Stomach (tissue), 19 donors: ENCODE measurements at places on chromosomes 7 and 10.

- no peak for DNase-seq
These were observed 32.0 kb upstream of the NRG3 start for GRCh38 chr10:81843042-81843441.

GRCh38 chr7:70303780-70304179 lies 705.5 kb downstream of the AUTS2 start:
- no peak for DNase-seq

DNA sequence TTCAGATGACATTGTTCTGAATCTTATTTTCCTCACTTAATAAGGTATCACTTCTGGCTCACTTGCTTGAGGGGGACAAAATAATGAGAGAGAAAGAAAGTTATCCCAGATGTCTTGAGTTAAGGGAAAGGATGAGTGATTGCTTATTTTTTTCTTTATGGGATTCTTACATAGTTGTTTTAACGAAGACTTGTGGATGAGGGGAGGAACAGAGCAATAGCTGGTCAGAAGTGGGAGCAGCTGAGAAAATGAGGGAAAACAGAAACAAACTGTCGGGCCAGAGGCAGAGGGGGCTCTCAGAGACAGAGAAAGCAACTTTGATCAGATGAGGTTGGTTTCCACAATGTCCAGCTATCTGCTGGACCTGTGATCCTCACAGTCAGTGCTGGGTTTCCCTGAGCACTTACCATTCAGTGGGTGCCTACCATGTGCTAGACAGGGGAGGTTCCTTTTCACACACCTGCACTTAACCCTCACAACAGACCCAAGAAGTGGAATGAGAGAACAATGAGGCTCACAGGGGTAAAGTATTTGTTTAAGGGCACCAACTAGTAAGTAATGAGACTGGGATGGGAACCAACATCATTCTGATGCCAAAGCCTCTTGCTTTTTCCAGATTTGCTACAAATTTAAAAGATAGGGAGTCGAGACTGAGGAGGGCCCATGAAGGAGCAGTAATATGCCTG lies 64.2 kb downstream of the BICC1 start:
- no peak for DNase-seq

DNA sequence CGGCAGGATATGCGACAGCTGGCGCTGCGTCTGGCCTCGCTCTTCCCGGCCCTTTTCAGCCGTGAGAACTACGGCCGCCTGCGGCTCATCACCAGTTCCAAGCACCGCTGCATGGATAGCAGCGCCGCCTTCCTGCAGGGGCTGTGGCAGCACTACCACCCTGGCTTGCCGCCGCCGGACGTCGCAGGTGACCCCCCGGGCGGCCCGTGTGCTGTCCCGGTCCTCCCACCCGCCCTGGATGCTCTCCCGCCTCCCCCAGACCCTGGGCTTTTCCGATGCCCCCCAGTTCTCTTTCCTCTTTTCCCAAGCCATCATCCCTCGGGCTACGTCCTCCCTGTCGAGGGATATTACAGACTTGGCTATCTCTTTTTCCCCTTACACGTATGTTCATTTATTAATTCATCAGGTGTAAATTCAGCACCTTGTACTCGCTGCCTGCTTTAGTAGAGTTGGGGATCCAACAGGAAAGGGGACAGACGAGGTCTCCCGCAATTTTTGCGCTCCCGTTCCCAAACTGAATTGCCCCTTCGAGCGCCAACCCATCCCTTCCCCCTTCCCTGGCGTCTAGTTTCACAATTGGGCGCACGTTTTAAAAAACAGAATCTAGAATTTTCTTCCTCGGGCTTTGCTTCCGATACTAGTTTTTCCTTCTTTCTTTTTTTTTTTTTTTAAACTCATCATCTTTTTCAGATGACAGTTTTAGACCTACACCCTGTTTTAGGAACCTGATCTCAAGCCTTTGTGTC lies 846 bp downstream of the MINPP1 start:
- peak; percentile 62 for DNase-seq

- no peak for DNase-seq
These were observed 121.3 kb downstream of the MPP7 start for GRCh38 chr10:28181478-28182096.

GRCh38 chr10:69869291-69869961 lies 67.7 kb downstream of the COL13A1 start:
- no peak for DNase-seq

GRCh38 chr7:96188174-96188581 lies 133.7 kb downstream of the SLC25A13 start:
- DNase-seq, result no peak

- no peak for DNase-seq
These were observed 6.9 kb downstream of the CYCS start for GRCh38 chr7:25118048-25118753.

- no peak for DNase-seq
These were observed 6.5 kb downstream of the LBX1 start for GRCh38 chr10:101222683-101223273.

- no peak for DNase-seq
These were observed 143.0 kb upstream of the TCF7L2 start for GRCh38 chr10:112807013-112807412.

DNA sequence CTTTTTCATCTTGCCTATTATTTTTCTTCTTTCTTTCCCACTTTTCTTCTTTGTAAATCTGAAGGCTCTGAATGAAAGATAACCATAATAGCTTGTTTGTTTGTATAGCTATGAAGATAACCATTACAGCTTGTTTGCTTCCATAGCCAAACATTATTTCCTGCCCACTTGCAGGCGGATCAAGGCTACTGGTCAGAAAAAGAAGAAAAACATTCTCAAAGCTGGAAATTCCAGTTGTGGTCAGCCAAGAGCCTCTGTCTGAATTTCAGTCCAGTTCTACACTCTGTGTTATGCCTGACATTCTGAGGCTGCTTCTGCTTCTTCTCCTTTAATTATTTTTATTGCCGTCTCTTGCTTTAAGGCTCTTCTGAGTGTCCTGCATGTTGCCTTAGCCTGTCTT lies 48.9 kb downstream of the TMEM178B start:
- no peak for DNase-seq

DNA sequence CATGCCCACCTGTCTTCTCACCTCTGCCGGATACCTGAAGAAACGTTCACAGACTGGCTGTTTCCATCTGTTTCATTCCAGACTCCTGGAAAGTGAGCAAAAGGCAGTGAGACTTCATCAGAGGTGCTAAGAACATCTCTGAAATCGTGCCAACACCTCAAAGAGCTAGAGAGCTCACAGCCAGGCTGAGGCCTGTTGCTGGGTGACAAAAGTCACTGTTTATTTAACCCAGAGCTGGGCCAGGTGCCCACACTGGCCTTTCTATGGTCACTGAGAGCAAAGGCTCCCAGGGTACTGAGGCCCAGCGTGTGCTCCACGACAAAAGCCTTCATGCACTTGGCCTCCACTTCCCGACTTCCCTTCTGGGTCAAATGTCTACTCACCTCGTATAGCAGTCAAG lies 3.7 kb upstream of the NANOS1 start:
- peak; percentile 76 for DNase-seq

- DNase-seq, result peak; percentile 42
These were observed 170.6 kb downstream of the PRKG1 start for GRCh38 chr10:51244748-51245490.

GRCh38 chr10:79378647-79379511 lies 31.6 kb downstream of the PPIF start:
- DNase-seq, result peak; percentile 20

DNA sequence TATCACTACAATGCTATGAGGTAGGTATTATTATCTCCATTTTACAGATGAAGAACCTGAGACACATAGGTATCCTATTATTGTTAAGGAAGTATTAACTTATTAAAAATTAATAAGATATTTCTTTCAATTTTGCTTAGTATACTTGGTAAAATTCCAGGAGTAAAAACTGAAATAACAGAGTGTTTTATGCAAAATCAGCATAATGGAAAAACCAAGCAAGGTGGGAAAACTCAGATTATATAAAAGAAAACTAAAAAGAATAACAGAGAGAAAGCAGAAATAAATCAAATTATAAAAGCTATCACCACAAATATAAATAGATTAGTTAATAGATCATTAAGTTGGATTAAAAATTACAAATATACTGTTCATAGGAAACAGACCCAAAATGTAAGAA lies 82.0 kb downstream of the CPXM2 start:
- no peak for DNase-seq

DNA sequence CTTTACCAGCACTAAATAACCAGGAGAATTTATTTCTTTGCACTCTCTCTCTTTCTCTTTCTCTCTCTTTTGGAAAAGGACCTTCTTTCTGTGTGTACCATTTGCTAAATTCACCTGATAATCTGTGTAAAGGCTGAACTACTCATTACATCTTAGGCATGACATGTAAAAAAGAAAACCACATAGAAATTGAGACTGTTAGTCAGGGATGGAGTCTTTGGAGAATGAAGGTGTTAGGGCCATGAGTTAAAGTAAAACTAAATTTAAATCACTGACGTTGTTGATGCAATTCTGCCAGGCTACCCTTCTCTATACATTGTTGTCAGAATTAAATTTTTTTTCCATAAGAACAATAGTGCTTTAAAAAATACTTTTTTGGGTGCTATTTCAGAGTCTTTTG lies 263.3 kb downstream of the PTEN start:
- DNase-seq, result no peak

DNA sequence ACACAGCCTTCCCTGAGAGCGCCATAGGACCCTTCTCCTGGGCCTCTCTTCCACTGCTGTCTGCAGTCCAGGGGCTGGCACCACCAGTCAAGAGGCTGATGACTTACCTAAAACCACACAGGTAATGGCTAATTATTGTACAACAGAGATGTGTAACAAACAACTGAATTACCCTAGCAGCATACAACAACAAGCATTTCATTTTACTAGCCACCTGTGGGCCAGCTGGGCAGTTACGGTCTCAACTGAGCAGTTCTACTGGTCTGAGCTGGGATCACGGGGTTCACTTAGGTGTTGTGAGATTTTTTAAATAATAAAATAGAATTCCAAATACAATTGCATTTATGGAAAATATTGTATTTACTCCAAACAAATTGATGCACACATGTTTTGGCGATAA lies 431.9 kb downstream of the TNS3 start:
- DNase-seq, result no peak

DNA sequence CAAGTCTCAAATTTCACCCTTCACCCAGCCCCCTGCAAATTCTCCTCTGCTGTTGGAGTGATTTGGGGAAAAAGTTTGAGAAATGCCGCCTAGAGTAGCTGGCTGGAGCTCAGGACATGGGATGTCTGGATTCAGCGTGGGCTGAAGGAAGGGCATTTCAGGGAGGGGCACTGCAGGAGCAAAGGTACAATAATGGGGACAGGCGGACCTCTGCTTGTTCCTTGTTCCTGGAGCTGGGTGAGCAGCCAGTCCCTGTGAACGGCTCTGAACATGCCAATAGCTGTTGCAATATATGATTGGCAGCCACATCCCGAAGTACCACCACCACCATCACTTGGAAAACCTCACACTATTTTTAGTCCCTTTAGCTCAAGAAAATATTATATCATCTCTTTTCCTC lies 23.4 kb downstream of the ADRA2A start:
- DNase-seq, result no peak

DNA sequence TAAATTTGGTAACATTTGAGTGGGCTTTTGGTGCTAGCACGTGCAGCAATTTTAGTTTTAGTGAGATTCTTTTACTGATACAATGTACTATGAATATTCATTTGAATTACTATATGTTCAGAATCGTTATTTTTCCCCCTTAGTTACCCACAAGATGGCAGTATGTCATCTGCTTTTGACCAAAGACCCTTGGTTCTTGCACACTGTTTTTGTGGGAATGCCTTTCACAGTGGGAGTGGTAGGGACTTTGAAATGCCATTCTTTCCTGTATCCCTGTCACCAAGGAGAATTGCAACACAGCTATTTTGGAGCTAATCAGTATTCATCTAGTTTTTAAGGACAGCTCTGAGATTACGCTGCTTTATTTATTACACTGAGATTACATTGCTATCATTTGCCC lies 40.6 kb downstream of the SEC23IP start:
- no peak for DNase-seq

DNA sequence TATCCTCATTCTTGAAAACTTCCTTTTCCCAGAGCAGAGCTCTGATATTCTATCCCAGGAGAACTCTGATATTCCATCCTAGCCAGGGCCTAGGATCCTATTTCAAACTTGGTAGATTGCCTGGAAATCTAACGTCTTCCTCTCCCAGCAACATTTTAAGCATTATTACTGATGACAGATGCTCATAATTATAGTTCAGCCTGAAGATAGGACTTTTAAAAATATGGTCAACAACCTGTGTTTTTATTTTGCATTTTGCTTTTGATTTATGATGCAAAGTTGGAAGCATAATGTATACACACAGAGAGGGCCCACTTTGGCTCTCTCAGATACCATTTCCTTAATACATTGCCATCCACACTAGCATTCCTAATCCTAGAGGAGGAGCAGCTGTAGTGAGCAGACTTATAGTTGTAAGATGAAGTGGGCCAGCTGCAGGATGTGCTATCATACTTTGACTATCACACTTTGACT lies 457.4 kb upstream of the TPK1 start:
- DNase-seq, result peak; percentile 50

- DNase-seq, result no peak
These were observed 120.3 kb downstream of the NPY start for GRCh38 chr7:24404315-24404714.

GRCh38 chr10:62653254-62653653 lies 151.3 kb upstream of the ADO start:
- no peak for DNase-seq

- no peak for DNase-seq
These were observed 8.8 kb downstream of the GATA3 start for GRCh38 chr10:8063128-8063908.

- DNase-seq, result no peak
These were observed 752 bp upstream of the CAMK2G start for GRCh38 chr10:73875139-73875475.

DNA sequence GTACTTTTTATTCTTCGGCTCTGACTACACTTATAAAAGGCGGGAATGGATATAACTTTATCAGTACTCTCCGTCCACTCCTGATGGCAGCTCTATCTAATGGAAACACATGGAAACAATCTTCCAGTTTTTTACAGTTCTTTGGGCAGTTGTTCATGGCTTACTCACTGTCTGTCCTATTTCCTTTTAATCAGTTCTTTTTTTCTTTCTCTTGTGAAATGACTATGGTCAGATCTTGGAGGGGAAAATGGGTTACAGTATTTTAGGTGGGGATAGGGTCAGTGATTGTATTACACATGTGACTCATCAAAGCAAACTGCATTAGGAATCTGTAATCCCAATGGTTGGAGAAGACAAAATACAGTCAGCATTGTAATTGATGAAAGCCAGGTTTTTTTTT lies 112.4 kb downstream of the BICC1 start:
- DNase-seq, result no peak

GRCh38 chr10:33037726-33038125 lies 79.7 kb upstream of the ITGB1 start:
- no peak for DNase-seq

GRCh38 chr7:130272381-130273080 lies 5.9 kb downstream of the CPA2 start:
- peak; percentile 56 for DNase-seq

- DNase-seq, result no peak
These were observed 69.3 kb downstream of the GLI3 start for GRCh38 chr7:42167631-42168236.

GRCh38 chr10:19468413-19468812 lies 347.8 kb upstream of the PLXDC2 start:
- DNase-seq, result no peak

GRCh38 chr7:3399858-3400257 lies 98.8 kb downstream of the SDK1 start:
- no peak for DNase-seq
